Hindlimb muscle (tissue), 1 donor: ENCODE measurements at places on chromosomes 12 and 14. TPM values are rescaled to one million over a fixed set of nuclear protein-coding genes. Genes with fewer than 3 reads are reported as not detected.

TMPRSS12 gene
- 0.18 TPM for polyA plus RNA-seq

OASL gene
- polyA plus RNA-seq, result 0.09 TPM

FAM186B gene
- polyA plus RNA-seq, result 2.7 TPM

RHEBL1 gene
- polyA plus RNA-seq, result 2.2 TPM

FOXG1 gene
- not detected for polyA plus RNA-seq

FLRT2 gene
- polyA plus RNA-seq, result 104 TPM

PDE3A gene
- 10.4 TPM for polyA plus RNA-seq

TAS2R9 gene
- polyA plus RNA-seq, result not detected

GALNT8 gene
- 4.4 TPM for polyA plus RNA-seq

VASH1 gene
- polyA plus RNA-seq, result 51.4 TPM

MYO1H gene
- polyA plus RNA-seq, result 0.25 TPM

CYP46A1 gene
- 4.8 TPM for polyA plus RNA-seq

YBX3 gene
- polyA plus RNA-seq, result 1,103 TPM

NFE2 gene
- polyA plus RNA-seq, result 1.7 TPM

IFNG-AS1 gene
- polyA plus RNA-seq, result 0.72 TPM

DPPA3 gene
- not detected for polyA plus RNA-seq

GSKIP gene
- 11.3 TPM for polyA plus RNA-seq

PLEKHD1 gene
- 0.62 TPM for polyA plus RNA-seq

DPF3 gene
- polyA plus RNA-seq, result 4.5 TPM

ZNF605 gene
- polyA plus RNA-seq, result 13.5 TPM

GALNT6 gene
- 0.57 TPM for polyA plus RNA-seq

A2M gene
- 362 TPM for polyA plus RNA-seq

COCH gene
- polyA plus RNA-seq, result 4.4 TPM

CLEC1B gene
- polyA plus RNA-seq, result not detected

CMTM5 gene
- 1.6 TPM for polyA plus RNA-seq

SYCP3 gene
- polyA plus RNA-seq, result 0.41 TPM

NTN4 gene
- polyA plus RNA-seq, result 40.7 TPM
